ENCODE measurements at places on chromosomes 13 and 19.

GRCh38 chr19:47660435-47660832, 51.5 kb downstream of the BICRA start:
- no peak for DNase-seq

DNA sequence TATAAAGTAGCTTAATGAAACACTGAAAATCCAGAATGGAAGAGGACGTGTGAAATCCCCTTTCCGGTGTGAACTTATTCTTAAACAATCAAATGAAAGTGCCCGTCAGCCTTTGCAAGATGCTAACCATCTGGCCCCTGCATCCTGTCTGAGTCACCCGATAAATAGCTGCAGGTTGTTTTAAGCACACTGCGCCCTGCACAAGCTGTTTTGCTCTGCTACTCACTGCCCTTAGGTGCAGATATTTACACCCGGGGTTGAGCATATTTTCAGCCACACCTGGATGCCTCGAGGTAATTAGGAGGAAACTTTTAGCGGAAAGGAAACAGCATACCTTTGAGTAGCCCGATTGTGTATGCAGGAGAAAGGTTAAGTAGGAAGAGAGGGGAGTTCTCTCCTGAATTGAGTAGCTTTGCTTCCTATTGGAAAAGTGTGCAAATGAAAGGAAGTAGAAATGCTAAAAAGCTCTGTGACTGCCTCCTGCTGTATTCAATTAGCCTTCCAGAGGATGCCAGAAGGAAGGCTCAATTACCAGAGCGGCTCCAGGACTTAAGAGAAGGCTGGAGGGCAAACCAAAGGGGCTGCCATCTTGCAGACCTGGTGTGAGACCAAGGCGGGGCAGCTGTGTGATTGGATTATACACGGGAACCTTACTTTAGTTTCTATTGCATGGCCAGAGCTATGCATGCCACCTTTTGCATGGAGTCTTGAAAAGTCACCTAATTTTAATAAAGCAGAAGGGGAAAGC, 42.5 kb downstream of the IRS2 start:
- no peak for DNase-seq

DNA sequence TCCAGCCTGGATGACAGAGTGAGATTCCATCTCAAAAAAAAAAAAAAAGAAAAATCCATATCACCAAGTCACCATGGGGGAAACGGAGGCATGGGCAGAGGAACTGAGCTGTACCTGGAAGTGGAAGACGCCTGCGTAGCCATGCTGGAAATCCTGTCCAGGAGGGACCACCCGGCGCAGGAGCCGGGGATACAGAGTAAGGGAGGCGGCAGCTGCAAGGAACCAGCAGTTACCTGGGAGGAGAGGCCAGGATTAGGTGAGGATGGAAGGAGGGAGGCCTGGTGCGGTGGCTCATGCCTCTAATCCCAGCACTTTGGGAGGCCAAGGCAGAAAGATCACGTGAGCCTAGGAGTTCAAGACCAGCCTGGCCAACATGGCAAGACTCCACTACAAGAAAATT, 2.0 kb downstream of the CAPN12 start:
- DNase-seq: no peak

DNA sequence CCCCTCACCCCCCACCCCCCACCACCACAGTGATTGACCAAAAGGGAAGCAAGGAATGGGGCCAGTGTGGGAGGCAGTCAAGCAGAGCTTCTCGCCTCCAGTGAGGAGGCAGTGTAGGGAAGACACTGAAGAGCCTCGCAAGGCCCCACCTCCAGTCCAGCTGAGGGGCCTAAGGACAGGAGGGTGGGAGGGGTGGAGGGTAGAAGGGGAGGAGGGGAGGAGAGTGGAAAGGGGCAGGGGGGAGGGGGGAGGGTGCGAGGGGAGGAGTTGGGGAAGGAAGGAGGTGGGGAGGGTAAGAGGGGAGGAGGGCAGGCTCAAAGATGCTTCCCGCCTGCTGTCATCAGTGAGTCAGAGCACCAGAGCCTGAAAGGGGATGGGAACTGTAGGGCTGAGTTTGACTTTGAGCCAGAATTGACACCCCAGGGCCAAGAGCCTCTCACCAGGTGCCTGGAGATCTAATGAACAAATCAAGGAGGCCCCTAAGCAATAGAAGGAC, 786.2 kb downstream of the UQCRFS1 start:
- DNase-seq: peak; percentile 49

DNA sequence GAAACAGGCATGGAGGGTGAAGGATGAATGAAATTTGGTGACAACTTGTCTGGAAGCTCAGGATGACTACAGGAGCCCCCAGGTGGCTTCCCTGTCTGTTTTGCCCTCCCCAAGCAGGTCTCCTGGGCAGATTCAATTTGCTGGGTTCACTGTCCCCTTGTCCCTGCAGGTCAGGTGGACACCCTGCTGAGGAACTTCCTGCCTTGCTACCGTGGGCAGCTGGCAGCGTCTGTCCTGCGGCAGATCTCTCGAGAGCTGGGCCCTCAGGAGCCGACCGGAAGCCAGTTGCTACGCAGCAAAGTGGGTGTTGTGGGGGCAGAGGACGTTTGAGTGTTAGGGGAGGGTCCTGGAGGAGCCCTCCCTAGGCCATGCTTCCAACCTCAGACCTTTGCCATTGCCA, 19.1 kb downstream of the PGLS start:
- DNase-seq: no peak

- no peak for DNase-seq
Observed at GRCh38 chr19:8306235-8307054, 1.7 kb downstream of the CD320 start.

GRCh38 chr19:46776927-46777911, 11.2 kb downstream of the SLC1A5 start:
- DNase-seq: no peak

- DNase-seq: no peak
Observed at GRCh38 chr19:5948752-5949564, 29.0 kb downstream of the RANBP3 start.

DNA sequence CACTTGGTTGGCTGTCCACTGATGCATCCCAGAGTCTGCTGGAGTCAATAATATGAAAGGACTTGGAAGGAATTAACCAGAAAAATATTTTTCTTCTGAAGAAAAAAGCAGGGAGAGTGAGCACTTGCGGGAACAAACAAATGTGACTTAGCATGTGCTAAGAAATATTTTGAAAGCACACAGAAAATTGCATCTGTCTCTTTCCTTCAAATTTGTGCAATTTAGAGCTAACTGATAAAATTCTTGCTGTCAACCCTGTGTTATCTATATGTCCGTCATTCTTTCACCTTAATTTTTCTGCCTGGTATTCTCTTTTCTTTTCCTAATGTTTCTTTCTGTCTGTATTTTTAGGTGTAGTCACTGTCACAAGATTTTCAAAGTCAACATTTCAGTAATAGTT, 852.6 kb downstream of the PCDH9 start:
- DNase-seq: no peak

GRCh38 chr19:38316477-38317067, 825 bp upstream of the YIF1B start:
- no peak for DNase-seq

DNA sequence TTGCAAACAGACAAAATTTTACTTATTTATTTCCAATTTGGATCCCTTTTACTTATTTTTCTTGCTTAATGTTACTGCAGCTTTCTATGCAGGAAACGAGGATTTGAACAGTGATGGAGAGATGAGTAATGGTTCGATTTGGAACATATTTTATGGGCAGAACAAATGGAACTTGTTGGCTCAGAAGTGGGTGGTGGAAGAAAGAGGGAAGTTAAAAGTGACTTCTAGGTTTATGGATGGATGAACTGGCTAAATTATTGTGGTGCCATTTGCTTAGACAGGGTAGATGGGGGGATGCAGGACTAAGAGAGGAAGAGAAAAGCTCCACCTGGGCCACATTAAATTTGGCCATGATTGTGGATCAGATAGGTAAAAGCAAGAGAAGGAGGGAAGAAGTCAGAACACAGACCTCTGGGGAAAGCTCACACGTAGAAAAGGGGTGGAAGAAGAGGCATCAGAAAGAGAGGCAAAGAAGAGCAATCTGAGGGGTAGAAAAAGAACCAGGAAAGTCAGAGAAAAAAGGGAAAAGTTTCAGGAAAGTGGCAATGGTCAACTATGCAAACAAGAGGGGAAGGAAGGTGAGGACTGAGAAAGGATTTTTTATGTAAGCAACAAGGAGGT, 768 bp upstream of the CYSLTR2 start:
- no peak for DNase-seq
